Astrocyte (in vitro differentiated cells and primary cell): ENCODE measurements at places on chromosomes 5 and 9. TPM values are rescaled to one million over a fixed set of nuclear protein-coding genes. Genes with fewer than 3 reads are reported as not detected.

Gene PCDHGA11
- 5.3 and 5.8 TPM in 2 replicates for total RNA-seq

Gene IFNA13
- not detected in 2 replicates for total RNA-seq

Gene ARAP3
- 14.9 and 17.4 TPM in 2 replicates for total RNA-seq

Gene ARHGAP26
- total RNA-seq, result 4.7 and 5.6 TPM in 2 replicates

Gene CEL
- 2.3 and 3.4 TPM in 2 replicates for total RNA-seq

- DNase-seq, result no peak
- H3K4me3 ChIP-seq, result no peak overlapping the region
- H3K27ac ChIP-seq, result no peak overlapping the region
- H3K27me3 ChIP-seq, result no peaks in the 10 kb centered on the region
Measured at GRCh38 chr5:10301266-10301665, 6.4 kb downstream of the CMBL start.

DNA sequence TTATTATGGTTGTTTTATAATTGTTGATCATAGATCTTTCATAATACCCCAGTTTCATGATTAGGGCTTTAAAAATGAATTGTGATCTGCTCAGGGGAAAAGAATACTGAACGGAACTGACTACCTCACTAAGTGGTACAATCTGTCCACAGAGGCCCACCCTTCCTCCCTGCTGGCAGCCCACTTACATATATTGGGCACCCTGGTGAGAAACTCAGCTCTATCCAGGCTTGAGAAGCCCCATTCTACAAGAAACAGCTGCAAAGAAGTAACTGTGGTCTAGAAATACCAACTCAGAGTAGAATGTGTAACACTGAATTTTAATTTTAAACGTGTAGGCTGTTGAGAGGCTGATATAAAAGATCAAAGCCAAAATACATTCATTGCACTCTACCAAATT, 46.9 kb downstream of the TSSK1B start:
- no peaks in the 10 kb centered on the region for H3K27me3 ChIP-seq
- DNase-seq, result no peak
- H3K36me3 ChIP-seq, result no peaks in the 10 kb centered on the region
- no peaks in the 10 kb centered on the region for H3K4me1 ChIP-seq
- no peak overlapping the region for H3K27ac ChIP-seq

- H3K4me1 ChIP-seq, result peaks cover 7% of the 10 kb centered on the region
- peaks cover 4% of the 10 kb centered on the region for H3K27me3 ChIP-seq
- H3K27ac ChIP-seq, result no peak overlapping the region
- no peaks in the 10 kb centered on the region for H3K36me3 ChIP-seq
- H3K4me3 ChIP-seq, result no peak overlapping the region
- DNase-seq, result no peak
Measured at GRCh38 chr9:121816845-121817450, 165.5 kb downstream of the DAB2IP start.

- no peaks in the 10 kb centered on the region for H3K4me1 ChIP-seq
- H3K36me3 ChIP-seq, result no peaks in the 10 kb centered on the region
- H3K4me3 ChIP-seq, result no peak overlapping the region
- H3K27me3 ChIP-seq, result peaks cover 7% of the 10 kb centered on the region
Measured at GRCh38 chr9:27382308-27382707, 85.4 kb upstream of the EQTN start.

- no peak overlapping the region for H3K27ac ChIP-seq
- H3K27me3 ChIP-seq, result no peaks in the 10 kb centered on the region
- H3K4me1 ChIP-seq, result no peaks in the 10 kb centered on the region
- no peaks in the 10 kb centered on the region for H3K36me3 ChIP-seq
- H3K4me3 ChIP-seq, result no peak overlapping the region
- DNase-seq, result peak; percentile 61
Measured at GRCh38 chr9:98603821-98604383, 104.8 kb downstream of the GABBR2 start.

- H3K27ac ChIP-seq, result no peak overlapping the region
- no peaks in the 10 kb centered on the region for H3K4me1 ChIP-seq
- no peaks in the 10 kb centered on the region for H3K36me3 ChIP-seq
- H3K27me3 ChIP-seq, result no peaks in the 10 kb centered on the region
- H3K4me3 ChIP-seq, result no peak overlapping the region
Measured at GRCh38 chr9:89187541-89187940, 8.9 kb upstream of the SHC3 start.

GRCh38 chr9:130847306-130848217, 12.5 kb downstream of the ABL1 start:
- peak overlapping the region; percentile 51 for H3K4me3 ChIP-seq
- H3K27me3 ChIP-seq, result no peaks in the 10 kb centered on the region
- peaks cover 53% of the 10 kb centered on the region for H3K4me1 ChIP-seq
- peak; percentile 100 for DNase-seq
- no peaks in the 10 kb centered on the region for H3K36me3 ChIP-seq

DNA sequence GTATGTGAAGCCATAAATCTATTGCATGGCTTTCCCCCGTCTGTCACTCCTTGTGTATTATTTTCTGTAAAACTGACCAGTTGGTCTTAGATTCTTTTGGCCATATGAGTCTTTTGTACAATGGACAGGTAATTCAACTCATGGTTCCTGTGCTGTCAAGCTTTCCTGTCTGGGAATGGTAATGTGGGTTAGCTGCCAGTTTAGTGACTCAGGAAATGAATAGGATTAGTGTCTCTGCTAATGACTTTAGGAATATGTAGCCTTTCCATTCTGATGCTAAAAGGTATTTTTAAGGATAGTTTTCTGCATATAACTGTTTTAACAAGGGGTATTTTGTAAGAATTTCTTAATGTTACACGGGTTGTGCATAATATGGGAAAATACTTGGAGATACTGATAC, 182.7 kb downstream of the PBX3 start:
- peak; percentile 56 for DNase-seq
- H3K27me3 ChIP-seq, result no peaks in the 10 kb centered on the region
- no peak overlapping the region for H3K4me3 ChIP-seq
- H3K27ac ChIP-seq, result no peak overlapping the region
- H3K36me3 ChIP-seq, result peaks cover 2% of the 10 kb centered on the region

DNA sequence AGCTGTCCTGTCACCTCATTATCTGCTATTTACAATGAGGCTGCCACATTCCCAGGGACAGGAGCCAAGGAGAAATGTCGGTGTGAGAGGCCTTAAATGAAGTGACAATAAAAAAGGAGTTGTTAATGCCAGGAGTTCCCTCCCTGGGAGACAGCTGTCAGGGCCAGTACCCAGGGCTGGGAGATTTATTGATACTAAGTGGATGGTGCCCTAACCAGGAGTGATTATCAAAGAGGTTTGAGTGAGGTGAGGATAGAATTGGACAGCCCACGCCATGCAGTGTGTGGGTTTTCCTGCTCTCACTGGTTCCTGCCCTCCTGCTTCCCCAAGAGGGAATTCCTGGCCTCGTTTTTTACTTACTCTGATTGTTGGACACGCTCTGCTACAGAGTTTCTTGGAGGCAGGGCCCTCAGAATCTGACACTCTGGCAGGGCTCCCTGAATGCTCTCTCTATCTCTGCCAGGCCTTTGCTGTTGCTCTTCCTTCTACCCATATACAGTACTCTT, 150.8 kb downstream of the GRIA1 start:
- H3K4me1 ChIP-seq, result no peaks in the 10 kb centered on the region
- H3K27ac ChIP-seq, result no peak overlapping the region
- no peaks in the 10 kb centered on the region for H3K36me3 ChIP-seq
- DNase-seq, result no peak
- H3K4me3 ChIP-seq, result no peak overlapping the region

DNA sequence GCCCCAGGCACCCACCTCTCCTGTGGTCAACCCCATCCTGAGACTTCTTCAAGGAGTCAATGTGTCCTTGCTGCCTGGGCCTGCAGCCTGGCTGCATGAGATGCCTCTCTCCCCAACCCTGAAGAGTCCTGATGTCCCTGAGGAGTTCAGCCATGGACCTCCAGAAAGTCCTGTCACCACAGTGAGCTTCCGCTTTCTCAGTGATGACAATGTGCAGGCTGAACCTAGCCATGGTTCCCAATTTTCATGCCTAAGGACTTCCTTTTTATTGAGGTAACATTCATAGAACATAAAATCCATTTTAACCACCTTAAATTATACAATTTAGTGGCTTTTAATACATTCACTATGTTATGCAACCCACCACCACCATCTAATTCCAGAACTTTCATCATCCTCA, 29.1 kb downstream of the DAP start:
- no peak overlapping the region for H3K4me3 ChIP-seq
- peaks cover 5% of the 10 kb centered on the region for H3K4me1 ChIP-seq
- H3K27me3 ChIP-seq, result no peaks in the 10 kb centered on the region
- DNase-seq, result no peak

- no peaks in the 10 kb centered on the region for H3K27me3 ChIP-seq
- no peaks in the 10 kb centered on the region for H3K4me1 ChIP-seq
- peak; percentile 35 for DNase-seq
Measured at GRCh38 chr5:50744776-50745175, 78.3 kb downstream of the PARP8 start.
